ENCODE measurements at places on chromosomes 4 and X.

- no peak for DNase-seq
Measured at GRCh38 chrX:150509703-150510102, 58.7 kb upstream of the MTM1 start.

GRCh38 chr4:77959566-77960338, 97.1 kb downstream of the MRPL1 start:
- DNase-seq, result no peak

- DNase-seq, result no peak
Measured at GRCh38 chrX:12892716-12893115, 13.7 kb upstream of the TLR8 start.

GRCh38 chr4:119977076-119977940, 89.3 kb downstream of the MAD2L1 start:
- DNase-seq, result no peak

- no peak for DNase-seq
Measured at GRCh38 chr4:138898282-138898681, 117.3 kb upstream of the NOCT start.

- no peak for DNase-seq
Measured at GRCh38 chr4:118335324-118335723, 17.5 kb downstream of the PRSS12 start.

- DNase-seq, result no peak
Measured at GRCh38 chr4:81492606-81493230, 21.0 kb upstream of the RASGEF1B start.

- DNase-seq, result no peak
Measured at GRCh38 chr4:154030746-154031145, 241.9 kb upstream of the SFRP2 start.

DNA sequence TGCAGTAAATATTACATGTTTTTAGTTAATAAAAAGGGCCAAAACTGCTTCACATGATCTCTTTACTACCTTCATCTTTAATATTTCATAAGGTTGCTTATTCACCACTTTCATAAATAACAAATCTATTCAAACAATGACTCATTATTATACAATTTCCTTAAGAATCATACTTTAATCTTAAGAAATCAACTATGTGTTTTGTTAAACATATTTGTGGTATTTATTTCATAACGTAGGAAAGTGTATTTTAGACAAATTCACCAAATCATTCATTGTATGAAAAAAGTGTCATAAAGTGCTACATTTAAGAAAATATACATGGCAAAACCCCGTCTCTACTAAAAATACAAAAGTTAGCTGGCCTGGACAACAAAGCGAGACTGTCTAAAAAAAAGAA, 150.5 kb upstream of the RXFP1 start:
- DNase-seq, result no peak

DNA sequence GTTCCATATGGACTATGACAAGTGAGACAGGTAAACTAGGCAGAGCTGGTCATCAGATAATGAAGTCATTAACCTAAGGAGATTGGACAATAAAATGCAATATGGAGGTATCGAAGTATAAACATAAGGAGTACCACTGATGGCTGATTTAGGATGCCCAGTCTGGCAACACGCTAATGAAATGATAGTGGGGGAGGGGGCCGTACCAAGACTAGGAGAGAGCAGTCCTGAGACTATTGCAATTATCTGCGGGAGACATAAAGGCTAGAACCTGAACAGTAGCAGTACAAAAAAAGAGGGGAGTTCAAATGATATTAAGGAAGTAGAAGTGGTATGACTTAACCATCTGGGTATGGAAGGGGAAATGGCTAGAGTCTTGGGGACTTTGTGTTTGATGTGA, 2.3 kb downstream of the F9 start:
- no peak for DNase-seq

GRCh38 chr4:22391551-22391950, 124.3 kb downstream of the ADGRA3 start:
- DNase-seq, result no peak

Measured in activated CD4-positive, alpha-beta T cell treated with anti-CD3 and anti-CD28 coated beads for 1 hour (primary cell).